ENCODE measurements at places on chromosomes 3 and 15.

DNA sequence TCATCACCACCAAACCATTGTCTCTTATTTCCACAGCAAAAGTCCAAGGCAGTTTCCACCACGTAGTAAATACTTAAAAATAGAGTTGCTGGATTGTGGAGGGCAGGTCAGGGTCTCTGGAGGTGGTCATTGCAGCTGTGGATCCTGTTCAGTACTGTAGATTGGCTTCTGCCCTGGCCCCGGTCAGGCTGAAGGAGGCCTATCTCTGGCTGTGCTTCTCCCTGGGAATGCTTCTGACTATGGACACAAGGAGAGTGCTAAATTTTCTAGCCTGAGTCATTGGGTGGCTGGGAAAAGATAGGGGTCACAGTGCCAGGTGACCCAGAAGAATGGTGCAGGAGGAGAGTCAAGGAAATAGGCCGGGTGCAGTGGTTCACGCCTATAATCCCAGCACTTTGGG is 26.3 kb upstream of the GMPPB start:
- DNase-seq: no peak

- DNase-seq: no peak
Observed at GRCh38 chr3:188157971-188158370, 4.0 kb downstream of the LPP start.

GRCh38 chr3:116728454-116728853 is 18.9 kb downstream of the TUSC7 start:
- no peak for DNase-seq

- DNase-seq: no peak
Observed at GRCh38 chr3:4985330-4986174, 6.3 kb downstream of the BHLHE40 start.

GRCh38 chr15:34999906-35000305 is 11.8 kb upstream of the ZNF770 start:
- DNase-seq: no peak

- DNase-seq: no peak
Observed at GRCh38 chr3:128999102-128999501, 2.0 kb upstream of the EFCC1 start.

DNA sequence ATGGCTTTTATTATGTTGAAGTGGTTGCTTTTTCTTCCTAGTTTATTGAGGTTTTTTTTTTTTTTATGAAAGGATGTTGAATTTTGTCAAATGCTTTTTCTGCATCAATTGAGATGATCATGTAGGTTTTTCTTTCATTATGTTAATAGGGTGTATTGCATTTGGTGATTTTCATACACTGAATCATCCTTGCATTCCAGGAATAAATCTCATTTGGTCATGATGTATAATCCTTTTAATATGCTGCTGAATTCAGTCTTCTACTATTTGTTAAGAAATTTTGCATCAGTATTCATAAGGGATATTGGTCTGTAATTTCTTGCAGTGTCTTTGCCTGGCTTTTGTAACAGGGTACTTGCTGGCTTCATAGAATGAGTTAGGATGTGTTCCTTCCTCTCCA is 11.5 kb upstream of the CLRN1 start:
- DNase-seq: no peak

DNA sequence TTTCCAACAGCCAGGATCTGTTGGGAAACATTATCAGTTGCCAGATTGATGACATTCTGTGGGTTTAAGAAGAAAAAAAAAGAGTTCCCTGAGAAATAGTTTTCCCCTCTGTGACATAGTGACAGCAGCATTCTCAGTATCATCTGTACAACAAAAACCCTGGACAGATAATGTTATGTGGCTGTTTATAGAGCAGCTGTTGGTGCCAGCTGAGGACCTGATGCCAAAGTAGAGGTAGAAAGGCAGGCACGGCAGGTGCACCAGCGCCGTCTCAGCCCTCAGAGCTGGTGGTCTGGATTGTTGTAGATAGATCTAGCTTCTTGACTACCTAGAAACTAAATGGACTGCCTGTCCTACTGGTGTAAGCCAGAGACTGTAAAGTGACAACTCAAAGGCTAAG is 56.2 kb upstream of the FILIP1L start:
- DNase-seq: peak; percentile 29

- no peak for DNase-seq
Observed at GRCh38 chr3:101972430-101973162, 123.3 kb downstream of the NFKBIZ start.

- DNase-seq: no peak
Observed at GRCh38 chr3:143849854-143850549, 1.7 kb upstream of the SLC9A9 start.

DNA sequence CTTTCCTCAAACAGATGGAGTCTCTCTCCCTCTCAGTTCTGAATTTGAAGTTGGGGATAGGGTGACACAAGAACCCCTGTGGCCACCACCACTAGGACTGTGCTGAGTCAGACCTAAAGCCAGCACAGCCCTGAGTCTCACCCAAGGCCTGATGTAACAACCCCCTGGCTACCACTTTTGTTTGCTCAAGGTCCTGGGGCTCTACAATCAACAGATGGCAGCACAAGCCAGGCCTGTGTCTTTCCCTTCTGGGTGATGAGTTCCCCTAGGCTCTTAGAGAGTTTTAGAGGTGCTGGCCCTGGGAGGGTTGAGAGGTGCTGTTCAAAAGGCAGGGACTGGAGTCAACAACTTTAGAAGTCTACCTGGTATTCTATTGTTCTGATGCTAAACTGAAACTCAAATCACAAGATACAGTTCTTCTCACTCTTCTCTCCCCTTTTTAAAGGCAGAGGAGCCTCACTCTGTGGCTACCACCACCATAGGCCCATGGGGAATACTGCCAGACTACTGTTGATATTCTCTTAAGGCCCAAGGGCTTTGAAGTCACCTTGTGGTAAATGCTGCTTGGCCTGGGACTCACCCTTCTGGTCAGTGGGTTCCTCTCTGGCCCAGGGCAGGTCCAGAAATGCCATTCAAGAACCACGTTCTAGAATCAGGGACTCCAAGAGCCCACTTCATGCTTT is 6.5 kb downstream of the OR5K4 start:
- DNase-seq: no peak

- no peak for DNase-seq
Observed at GRCh38 chr3:34646911-34647460, 848.6 kb downstream of the PDCD6IP start.

DNA sequence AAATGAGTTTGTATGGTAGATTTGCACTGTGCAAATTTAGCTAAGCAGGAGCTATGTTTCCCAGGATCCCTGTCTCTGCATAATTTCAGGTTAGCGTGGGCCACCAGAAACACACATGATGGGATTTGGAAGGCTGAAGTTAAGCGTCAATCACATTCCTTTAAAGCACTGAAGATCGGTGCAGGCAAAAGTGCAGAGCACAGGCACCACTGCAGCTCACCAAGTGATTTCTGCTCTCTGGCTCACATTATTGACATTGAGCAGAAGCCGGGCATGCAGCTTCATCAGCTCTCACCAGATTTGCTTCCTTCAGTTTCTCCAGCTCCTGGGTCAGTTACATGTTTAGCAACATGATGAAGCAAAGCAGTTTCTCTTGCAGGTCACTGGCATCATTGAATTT is 256.4 kb upstream of the TGFBR2 start:
- DNase-seq: no peak

DNA sequence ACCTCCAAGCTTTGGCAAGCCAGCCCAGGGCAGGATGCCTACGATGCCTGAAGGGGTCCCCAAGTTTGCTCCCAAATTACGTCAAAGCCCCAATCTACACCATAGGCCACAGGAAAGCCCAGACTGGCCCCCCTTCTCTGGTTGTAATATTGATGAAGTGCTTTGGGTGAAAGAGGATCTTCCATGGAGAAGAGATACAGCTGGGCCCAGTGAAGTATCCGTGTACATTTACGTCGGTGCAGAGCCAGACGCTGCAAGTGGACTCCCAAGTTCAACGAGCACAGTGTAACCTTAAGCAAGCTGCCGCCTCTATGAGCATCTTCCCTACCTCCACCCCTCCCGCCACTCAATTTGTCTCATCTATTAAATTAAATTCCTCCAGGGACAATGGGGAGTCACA is 100.1 kb upstream of the TPM1 start:
- DNase-seq: no peak

GRCh38 chr3:100775669-100776068 is 66.4 kb downstream of the TFG start:
- DNase-seq: no peak

GRCh38 chr3:153927107-153927506 is 194.1 kb upstream of the ARHGEF26 start:
- DNase-seq: no peak

GRCh38 chr3:154540950-154541604 is 111.1 kb upstream of the GPR149 start:
- DNase-seq: no peak

GRCh38 chr3:192747145-192747544 is 19.8 kb upstream of the FGF12 start:
- no peak for DNase-seq

GRCh38 chr3:182525766-182526374 is 267.4 kb upstream of the ATP11B start:
- DNase-seq: no peak

GRCh38 chr3:7962301-7962700 is 539.3 kb upstream of the LMCD1 start:
- DNase-seq: no peak

All from NCI-H1092 (cell line).